ENCODE measurements at places on chromosomes 7 and 10.

GRCh38 chr7:79453558-79454360 lies at the start of gene MAGI2:
MAGI2 (minus strand) TSS chr7:79453667; CDS start chr7:79453320, 347 bp downstream.
- peak; percentile 92 for DNase-seq

DNA sequence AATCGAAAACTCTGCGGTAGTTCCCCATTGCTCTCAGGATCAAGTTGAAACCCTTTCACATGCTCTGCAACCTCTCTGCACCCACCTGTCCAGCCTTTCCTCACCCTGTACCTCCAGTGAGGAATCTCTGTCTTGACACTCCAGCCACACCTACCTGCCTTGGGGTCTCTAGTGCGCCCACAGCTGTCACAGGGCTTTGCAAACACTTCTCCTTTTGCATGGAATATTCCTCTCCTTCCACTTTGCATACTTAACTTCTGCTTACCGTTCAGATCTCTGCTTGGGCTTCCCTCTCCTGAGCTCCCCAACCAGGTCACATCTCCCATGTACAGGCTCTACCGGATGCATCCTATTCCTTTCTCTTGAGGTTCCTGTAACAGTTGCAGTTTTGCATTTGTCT lies 6.6 kb upstream of the ZYX start:
- no peak for DNase-seq

- DNase-seq, result no peak
These were observed 67.3 kb downstream of the NRBF2 start for GRCh38 chr10:63200431-63200830.

DNA sequence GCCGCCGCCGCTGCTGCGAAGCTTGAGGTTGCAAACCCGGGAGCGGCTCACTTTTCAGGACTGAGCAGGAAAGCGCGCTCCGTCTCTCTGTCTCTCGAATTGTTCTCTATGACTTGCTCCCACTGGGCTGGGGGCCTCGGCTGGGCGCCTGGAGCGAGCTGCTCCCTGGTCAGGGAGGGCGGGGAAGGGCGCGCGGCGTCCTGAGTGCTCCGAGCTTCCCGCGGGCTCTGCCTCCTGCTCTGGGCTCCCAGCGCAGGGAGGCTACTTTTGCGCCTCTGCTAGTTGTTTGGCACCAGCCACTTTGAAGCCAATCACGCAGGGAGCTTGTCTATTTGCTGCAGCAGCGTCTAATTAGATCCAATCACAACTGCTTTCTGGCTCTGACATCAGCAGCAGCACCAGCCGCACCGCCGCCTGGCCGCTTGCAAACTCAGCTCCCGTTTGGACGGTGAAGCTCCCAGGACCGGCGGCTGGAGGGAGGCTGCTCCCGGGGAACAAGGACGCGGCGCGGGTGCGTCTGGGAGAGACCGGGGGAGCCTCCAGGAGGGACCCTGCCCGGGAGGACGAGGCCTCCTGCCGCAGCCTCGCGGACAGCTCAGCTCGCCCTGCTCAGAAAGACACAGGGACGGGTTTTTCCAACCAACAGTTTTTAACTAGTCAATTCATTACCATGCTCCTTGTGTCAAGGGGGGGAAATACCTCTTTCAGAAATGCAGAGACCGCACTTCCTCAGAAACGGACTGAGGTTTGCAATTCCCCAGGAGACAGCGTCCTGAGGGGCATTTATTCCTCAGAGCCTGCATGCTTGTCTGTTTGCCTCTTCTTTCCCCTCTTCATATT lies at the start of gene ADARB2:
Gene ADARB2 (minus strand): TSS at position 304 of the 840 bp plus-strand sequence.
- no peak for DNase-seq

- DNase-seq, result no peak
These were observed 190.1 kb downstream of the MLLT10 start for GRCh38 chr10:21724020-21724589.

DNA sequence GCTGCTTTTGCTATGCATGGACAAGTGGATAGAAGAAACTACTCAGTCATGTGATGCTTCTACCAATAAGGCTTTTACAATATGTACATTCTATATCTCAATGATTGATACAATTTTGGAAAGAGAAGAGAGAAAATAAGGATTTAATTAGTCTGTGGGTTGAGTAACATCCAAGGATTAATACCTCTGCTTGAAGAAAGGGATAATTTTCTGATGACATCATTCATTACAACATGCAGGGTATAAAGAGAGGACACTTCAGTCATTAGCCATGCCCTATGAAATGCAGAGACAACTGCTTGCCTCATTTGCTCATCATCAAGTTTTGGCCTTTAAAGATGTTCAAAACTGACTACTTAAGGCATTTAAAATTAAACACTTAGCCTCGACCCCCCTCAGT lies 237.3 kb downstream of the AHR start:
- DNase-seq, result no peak

GRCh38 chr7:92988051-92988450 lies 129.7 kb downstream of the SAMD9 start:
- no peak for DNase-seq

GRCh38 chr7:45691155-45691656 lies 117.0 kb downstream of the ADCY1 start:
- peak; percentile 33 for DNase-seq

DNA sequence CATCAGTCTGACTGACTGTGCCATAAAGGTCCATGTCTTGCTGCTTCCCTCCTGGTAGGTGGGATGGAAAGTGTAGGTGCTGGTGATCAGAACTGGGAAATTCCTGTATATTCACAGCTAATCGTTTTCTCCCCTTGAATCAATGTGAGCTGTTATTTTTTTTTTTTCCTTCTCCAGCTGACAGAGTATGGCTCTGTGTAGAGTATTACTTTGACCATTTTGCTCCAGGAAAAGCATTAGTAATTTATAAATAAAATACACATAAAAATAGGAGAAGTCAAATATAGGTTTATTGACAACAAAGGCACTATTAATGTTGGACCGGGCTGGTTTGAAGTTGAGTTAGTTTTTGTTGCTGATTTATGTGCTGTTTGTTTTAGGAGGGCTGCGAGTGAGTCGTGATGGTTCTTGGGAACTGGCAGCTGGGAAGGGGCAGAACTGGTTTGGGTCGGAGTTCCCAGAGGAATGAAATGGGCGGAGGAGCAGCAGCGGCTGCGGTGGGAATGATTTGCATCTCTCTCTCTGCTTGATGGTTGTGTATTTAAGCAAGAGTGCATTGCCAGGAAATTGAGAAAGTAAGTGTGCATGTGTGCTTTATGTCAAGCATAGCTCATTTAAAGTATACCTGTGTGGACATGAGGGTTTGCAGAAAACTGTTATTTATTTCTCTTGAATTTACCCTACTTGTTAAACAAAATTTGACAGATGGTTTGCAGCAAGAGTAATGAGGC lies 80.9 kb downstream of the LRMDA start:
- no peak for DNase-seq

DNA sequence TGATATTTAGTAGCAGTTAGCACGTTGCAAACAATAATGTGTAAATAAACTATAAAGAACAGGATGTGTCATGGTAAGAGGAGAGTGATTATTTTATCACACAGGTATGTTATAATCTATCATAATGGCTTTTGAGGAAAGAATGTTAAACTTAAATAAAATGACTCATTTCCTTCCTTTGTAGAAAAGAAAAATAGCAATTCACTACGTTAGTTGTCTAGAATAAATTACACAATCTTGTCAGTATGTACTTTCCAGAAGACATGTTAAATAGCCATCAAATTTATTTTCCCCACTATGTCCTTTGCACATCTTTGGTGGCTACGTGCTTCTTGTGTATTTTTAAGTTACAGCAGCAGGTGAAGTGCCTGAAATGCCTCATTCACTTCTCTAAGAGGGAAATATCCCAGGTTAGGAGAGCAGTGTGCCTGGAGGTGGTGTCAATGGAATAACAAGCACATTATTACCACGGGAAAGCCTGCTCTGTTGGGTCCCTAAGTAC lies 133.8 kb downstream of the SEMA3A start:
- no peak for DNase-seq

DNA sequence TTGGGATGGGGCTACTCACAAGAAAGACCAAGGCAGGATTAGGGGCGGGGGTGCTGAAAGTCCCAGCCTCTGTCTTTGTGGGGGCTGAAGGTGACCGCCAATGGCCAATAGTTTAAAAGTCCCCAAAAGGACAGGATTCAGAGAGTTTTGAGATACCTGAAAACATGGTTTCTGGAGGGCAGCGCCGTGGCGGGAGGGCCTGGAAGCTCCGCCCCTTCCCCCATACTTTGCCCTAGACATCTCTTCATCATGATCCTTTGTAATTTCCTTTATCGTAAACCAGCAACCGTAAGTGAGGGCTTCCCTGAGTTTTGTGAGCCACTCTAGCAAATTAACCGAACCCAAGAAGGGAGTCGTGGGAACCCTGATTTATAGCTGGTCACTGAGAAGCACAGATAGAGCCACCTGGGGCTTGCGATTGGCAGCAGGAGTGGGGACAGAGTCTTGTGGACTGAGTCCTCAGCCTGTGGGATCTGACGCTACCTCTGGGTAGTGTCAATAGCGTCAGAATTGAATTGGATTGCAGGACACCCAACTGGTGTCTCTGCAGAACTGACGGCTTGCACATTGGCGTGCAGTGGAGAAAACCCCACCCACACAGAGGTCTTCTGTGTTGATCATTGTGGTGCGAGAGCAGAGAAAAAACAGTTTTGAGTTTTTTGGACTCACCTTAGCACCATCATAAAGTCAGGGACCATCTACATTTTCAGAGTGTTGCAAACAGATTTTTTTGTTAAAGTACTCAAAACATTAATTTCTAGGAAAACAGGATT lies 169.3 kb downstream of the USP6NL start:
- DNase-seq, result no peak

- DNase-seq, result no peak
These were observed 65.3 kb downstream of the CUZD1 start for GRCh38 chr10:122780391-122780790.

DNA sequence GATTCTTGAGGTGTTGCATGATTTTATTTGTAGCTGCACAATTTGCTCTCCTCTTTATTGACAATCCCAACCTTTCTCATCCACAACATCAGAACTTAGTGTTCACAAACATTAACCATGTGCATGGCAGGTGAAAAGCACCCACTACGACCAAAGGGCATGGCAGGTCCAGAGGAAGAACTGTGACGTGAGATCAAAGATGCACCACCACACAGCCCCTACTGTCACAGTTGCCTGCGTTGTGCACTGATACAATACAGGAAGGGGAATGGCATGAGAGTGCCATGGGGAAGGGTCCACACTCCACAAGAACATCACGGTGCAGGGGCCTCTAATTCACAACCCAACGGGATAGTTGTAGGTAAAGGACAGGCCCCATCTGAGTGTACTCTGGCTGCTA lies 217.1 kb upstream of the PFKP start:
- no peak for DNase-seq

DNA sequence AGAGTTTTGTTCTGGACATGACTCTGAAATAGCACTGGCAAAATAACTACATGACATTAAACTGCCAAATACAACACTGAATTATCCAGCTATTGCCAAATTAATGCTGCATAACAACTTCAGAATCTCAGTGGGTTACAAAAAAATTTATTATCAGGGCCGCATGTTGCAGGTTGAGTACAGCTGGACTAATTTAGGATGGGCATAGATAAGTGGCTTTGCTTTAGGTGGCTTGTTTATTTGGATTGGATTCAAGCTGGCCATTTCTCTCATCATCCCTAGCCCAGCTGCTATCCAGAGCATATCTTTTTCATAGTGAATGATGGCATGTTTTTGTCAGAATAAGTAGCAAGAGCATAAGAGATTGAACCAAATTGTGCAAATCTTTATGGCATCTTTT lies 1277.1 kb downstream of the REEP3 start:
- no peak for DNase-seq

- no peak for DNase-seq
These were observed 29.5 kb downstream of the PLXDC2 start for GRCh38 chr10:19845503-19846368.

DNA sequence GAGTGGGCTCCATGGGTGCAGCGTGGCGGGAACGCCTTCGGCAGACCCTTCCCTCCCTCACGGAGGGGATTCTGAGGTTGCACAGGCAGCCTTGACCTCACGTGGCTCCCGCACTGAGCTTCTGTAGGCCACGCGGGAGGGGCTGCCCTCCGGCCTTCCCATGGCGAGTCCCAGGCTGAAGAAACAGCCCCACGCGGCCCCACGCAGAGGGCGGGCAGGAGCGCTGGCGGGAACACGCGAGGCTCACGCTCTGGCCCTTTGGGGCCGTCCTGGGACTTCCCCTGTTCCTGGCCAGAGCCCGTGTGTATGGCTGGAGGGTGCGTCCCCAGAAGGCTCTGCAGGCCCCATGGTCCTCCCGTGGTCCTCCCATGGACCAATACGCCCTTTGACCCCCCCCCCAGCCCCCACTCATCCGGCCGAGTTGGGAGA lies 21.7 kb upstream of the NKX6-2 start:
- no peak for DNase-seq

DNA sequence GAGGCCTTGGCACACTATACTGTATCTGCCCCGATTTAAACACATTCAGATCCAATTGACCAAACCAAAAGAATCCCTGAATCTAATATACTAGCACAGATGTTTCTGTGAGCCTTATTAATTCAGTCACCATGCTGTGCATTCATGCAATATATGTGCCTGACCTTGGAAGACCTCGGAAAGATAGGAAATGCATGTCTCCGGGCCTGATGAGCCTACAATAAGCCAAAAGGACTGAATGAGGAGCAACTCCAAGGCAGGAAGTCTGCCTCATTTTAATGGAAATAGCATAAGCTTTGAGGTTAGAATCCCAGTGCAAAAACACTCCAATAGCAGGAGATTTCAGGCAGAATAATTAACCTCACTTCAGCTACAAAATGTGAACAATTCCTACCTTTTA lies 316.7 kb downstream of the LRRTM3 start:
- no peak for DNase-seq

DNA sequence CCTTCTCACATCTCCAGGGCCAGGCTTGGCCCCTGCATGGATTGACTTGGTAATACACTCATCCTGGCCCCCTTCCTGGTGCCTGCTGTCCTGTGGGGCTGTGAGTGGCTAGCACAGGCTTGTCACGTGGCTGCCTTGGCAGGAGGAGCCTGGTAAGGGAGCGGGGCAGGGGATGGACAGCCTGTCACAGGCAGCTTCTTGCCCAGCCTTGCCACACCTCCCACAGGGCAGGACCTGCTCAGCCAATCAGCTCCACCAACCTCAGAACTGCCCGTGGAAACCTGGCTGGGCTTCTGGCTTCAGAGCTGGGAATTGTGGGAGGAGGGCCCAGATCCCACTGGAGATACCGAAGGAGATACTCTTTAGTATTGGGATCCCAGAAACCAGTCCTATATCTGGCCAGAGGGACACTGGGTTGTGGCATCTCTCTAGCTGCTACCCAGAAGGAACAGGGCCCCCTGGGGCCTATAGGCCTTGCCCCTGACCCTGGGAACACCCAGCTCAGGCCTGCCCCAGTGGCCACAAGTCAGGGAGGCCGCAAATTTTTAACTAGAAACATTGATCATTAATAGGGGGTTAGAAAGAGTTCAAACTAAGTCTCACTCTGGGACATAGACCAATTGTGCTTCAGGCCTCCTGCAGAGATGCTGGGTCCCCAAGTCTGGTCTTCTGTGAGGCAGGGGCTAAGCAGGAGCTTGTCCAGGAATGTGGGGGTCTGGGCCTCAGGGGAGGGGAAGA lies at the start of gene HOGA1:
Gene HOGA1 (plus strand): TSS at position 330 of the 738 bp plus-strand sequence. CDS start 315 bp downstream, at position 645.
- no peak for DNase-seq

- DNase-seq, result no peak
These were observed 119.2 kb downstream of the GALNT11 start for GRCh38 chr7:152144557-152145245.

Measured in mesenteric fat pad (tissue), 1 donor.